ENCODE measurements at places on chromosomes 5 and 9. TPM values are rescaled to one million over a fixed set of nuclear protein-coding genes. Genes with fewer than 3 reads are reported as not detected.

The SVEP1 gene
- total RNA-seq: 0.26 TPM

The IGFBPL1 gene
- not detected for total RNA-seq

DNA sequence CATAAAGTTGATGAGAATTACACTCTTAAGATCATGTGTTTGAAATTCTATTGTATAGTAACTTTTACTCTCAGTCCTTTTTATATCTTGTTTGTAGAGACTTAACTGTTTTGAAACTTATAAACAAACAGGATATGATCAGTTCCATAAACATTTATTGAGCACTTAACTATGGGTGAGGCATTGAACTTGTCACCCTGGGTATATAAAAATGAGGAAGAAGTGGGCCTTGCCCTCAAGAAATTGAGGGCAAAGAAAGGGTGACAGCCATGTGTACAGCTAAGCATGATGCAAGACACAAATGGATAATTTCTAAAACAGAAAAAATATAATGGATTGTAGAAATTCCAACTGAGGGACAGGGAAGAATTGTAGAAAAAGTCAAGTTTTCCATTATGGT is 15.7 kb downstream of the UNC13B start:
- no peak for DNase-seq

The AKNA gene
- 2.6 TPM for total RNA-seq

The ROPN1L gene
- 0.13 TPM for total RNA-seq

DNA sequence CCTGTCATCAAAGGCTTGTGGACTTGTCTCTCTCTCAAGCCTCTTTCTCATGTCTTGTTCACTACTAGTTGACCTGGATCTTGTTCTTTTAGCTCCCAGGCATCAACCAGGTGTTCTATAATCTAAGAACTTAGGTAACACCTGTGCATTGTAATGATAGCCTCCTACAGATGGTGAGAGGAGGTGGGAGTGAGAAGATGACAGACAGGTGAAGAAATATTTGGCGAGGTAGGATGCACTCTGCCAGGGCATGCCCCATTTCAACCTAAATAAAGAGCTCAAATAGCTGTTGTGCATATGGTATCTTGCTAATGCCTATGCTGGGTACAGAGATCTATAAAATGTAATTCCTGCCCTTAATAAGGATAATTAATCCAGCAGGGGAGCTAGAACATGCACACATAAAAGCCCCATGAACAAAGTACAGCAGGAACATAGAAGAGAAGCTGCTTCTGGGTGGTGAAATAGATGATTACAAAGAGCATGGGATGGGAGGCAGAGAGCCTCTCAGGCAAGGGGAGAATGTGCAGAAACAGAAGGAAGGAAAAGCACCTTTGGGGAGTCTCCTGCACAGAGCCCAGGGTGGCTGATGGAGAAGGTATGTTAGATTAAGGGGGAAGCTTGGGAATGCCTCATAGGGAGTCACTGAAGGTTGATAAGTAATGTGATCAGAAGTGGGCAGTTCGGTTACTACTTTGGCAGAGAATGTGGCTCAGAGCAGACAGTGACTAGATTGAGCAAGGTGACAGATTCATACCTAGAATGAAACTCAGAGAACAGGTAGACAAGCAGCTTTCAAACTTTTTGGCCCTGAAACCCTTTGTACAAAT is 28.0 kb upstream of the PLIN2 start:
- peak; percentile 47 for DNase-seq

- DNase-seq: no peak
These were observed 52.9 kb downstream of the GLIS3 start for GRCh38 chr9:4246969-4247368.

The PRRT1B gene
- total RNA-seq: not detected

- no peak for DNase-seq
These were observed 52.9 kb upstream of the SLC28A3 start for GRCh38 chr9:84393266-84393950.

- DNase-seq: no peak
These were observed 74.7 kb upstream of the IFNE start for GRCh38 chr9:21556581-21557427.

GRCh38 chr5:36505021-36505420 is 101.4 kb upstream of the SLC1A3 start:
- DNase-seq: peak; percentile 48

The PTGES gene
- total RNA-seq: 0.90 TPM

The PPIC gene
- total RNA-seq: 45.0 TPM

The TTC39B gene
- total RNA-seq: 16.4 TPM

- DNase-seq: no peak
These were observed 28.1 kb downstream of the COX7C start for GRCh38 chr5:86645885-86646284.

GRCh38 chr9:105359892-105360291 is 87.9 kb upstream of the FSD1L start:
- no peak for DNase-seq

Measured in bronchial epithelial cell (primary cell).